ENCODE measurements at places on chromosomes 1 and 21.

GRCh38 chr1:43841321-43842174, 92.1 kb upstream of the ARTN start:
- H3K27ac ChIP-seq: no peak overlapping the region
- H3K4me3 ChIP-seq: no peak overlapping the region
- H3K4me1 ChIP-seq: peaks cover under 1% of the 10 kb centered on the region
- no peak for DNase-seq
- H3K36me3 ChIP-seq: no peaks in the 10 kb centered on the region
- H3K27me3 ChIP-seq: no peaks in the 10 kb centered on the region

DNA sequence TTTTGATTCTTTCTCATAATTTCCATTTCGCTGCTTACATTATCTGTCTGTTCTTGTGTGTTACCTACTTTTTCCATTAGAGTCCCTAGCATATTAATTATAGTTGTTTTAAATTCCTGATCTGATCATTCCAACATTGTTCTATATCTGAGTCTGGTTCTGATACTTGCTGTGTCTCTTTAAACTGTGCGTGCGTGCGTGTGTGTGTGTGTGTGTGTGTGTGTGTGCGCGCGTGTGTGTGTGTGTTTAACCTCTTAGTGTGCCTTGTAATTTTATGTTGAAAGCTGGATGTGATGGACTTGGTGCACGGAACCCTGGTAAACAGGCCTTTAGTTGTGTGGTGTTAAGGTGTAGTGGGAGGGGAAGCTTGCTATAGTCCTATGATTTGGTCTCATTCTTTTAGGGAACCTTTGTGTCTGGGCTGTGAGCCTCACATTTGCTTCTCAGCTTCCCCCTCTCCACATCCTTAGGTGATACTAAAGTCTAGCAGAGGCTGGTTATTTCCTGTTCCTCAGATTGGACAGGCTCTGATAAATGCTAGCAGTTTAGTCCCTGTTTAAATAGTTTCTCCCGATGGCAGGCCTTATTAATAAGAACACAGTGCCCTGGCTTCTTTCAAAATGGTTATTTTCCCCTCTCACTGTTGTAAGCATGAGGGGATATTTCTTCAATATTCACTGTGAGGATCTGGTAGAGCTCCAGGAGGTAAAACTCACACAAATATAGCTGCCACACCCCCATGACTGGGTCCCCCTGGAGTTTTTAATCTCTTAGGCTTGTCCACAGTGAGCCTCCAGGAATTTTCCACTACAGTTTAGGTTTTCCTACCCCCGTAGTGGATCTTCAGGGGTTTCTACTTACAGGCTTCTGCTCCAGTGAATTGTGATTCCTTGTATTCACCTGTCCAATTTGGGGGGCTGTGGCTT, 118.3 kb downstream of the GALNT2 start:
- peaks cover 16% of the 10 kb centered on the region for H3K4me1 ChIP-seq
- no peak overlapping the region for H3K27ac ChIP-seq
- no peak for DNase-seq
- H3K27me3 ChIP-seq: no peaks in the 10 kb centered on the region
- H3K4me3 ChIP-seq: no peak overlapping the region
- H3K36me3 ChIP-seq: no peaks in the 10 kb centered on the region

- no peak overlapping the region for H3K27ac ChIP-seq
- H3K27me3 ChIP-seq: no peaks in the 10 kb centered on the region
- DNase-seq: no peak
- H3K36me3 ChIP-seq: no peaks in the 10 kb centered on the region
Observed at GRCh38 chr1:185645162-185645640, 89.0 kb upstream of the HMCN1 start.

- no peaks in the 10 kb centered on the region for H3K36me3 ChIP-seq
- DNase-seq: peak; percentile 69
- no peak overlapping the region for H3K27ac ChIP-seq
Observed at GRCh38 chr1:210143465-210144062, 89.0 kb upstream of the SERTAD4 start.

DNA sequence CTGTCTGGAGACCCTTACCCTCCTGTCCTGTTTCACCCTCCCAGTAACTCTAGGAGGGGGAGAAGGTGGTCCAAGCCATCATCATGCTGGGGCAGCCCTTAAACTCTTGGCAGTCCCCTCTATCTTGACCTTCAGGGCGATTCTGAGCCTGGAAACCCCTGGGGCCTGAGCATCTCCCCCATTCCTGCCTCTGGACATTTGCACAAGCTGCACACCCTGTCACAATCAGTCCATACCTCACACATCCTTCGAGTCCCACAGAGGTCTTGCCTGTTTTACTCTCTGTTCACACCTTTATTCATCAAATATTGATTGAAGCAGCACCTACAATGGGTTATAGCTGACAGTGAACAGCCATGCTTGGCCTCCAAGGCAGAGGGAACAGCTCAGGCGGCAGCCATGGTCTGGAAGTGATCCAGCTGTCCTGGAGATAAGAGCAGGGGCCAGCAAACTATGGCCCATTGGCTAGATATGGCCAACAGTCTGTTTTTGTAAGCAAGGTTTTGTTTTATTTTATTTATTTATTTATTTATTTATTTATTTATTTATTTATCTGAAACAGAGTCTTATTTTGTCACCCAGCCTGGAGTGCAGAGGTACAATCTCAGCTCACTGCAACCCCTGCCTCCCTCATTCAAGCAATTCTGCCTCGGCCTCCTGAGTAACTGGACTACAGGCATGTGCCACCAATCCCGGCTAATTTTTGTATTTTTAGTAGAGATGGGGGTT, 7.1 kb upstream of the FAM131C start:
- no peak overlapping the region for H3K27ac ChIP-seq
- H3K4me3 ChIP-seq: no peak overlapping the region

DNA sequence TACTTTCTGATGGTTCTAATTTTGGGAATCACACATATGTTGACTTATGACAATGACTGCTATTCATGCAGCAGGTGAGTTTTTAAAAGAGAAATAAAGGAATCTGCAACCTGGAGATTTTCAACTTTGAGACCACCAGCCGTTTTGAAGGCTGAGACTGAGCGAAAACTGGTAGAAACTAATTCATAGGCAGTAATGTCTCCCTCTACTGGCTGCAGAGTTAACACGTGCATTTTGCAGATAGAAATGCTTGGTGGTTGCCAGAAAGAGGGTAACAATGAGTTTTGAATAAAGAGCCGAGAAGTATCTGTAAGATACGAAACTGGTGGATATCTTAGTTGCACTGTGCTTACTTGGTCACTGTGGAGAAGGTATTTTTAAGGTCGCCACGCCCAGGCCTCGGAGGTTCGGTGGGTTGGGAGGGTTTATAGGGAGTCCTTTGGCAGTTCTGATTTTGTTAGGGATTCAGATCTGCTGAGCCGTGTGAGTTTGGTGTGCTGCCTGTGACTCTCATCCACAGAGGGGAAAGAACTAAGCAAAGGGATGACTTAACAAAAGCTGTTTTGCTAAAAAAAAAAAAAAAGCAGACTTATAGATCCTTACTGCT, 83.0 kb downstream of the RYR2 start:
- no peaks in the 10 kb centered on the region for H3K27me3 ChIP-seq
- H3K4me1 ChIP-seq: no peaks in the 10 kb centered on the region
- DNase-seq: no peak
- no peaks in the 10 kb centered on the region for H3K36me3 ChIP-seq

- no peaks in the 10 kb centered on the region for H3K36me3 ChIP-seq
- no peak overlapping the region for H3K27ac ChIP-seq
- H3K4me3 ChIP-seq: no peak overlapping the region
- no peaks in the 10 kb centered on the region for H3K27me3 ChIP-seq
- no peak for DNase-seq
Observed at GRCh38 chr21:38758501-38759214, 47.1 kb upstream of the ETS2 start.

DNA sequence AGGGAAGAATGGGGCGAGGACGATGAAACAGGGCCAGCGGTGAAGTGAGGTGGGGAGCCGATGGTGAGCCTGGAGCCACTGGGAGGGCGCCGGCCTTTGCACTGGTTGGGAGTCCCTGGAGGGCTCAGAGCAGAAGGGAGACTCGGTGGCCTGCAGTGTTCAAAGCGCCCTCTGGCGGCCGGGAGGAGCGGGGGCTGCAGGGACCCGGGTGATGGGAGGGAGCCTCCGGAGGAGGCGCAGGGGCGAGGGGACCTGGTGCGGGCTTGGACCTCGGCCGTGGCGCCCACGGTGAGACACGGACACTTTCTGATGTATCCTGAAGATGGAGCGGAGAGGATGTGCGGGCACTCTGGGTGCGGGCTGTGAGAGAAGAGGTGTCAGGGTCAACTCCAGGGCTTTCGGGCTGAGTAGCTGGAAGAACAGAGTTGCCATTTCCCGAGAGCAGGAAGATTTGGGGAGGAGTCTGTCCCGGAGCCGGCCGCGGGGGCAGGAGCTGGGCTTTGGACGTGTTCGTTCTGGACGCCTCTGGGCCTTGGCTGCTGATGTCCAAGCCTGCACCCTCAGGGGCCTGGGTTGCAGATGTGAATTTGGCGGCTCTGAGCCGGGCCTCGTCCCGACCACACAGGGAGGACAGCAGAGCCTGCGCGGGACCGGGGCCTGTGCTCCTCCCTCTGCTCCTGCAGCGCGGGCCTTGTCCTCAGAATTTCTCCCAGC, 29.7 kb downstream of the HEYL start:
- no peak overlapping the region for H3K27ac ChIP-seq
- no peak overlapping the region for H3K4me3 ChIP-seq
- no peaks in the 10 kb centered on the region for H3K36me3 ChIP-seq

GRCh38 chr1:65330021-65330420, 20.7 kb downstream of the DNAJC6 start:
- no peak overlapping the region for H3K4me3 ChIP-seq
- no peak for DNase-seq
- no peaks in the 10 kb centered on the region for H3K4me1 ChIP-seq
- no peaks in the 10 kb centered on the region for H3K27me3 ChIP-seq
- no peak overlapping the region for H3K27ac ChIP-seq
- no peaks in the 10 kb centered on the region for H3K36me3 ChIP-seq

DNA sequence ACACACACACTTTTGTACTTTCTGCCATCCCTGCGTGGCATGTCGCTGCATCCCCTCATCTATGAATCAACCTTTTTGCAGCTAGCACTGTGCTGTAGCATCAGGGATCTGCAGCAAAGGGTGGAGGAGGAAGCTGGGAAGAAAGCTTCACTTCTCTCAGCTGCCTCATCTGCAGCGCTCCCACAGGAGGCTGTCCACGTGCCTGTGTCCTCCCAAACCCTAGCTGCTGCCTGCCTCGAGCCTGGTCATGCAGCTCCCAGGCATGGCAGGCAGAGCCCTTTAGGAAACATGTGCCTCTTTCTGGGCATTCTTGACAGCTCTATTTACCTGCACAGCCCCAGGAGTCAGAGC, 262.1 kb upstream of the SGIP1 start:
- no peaks in the 10 kb centered on the region for H3K36me3 ChIP-seq
- DNase-seq: peak; percentile 67
- H3K27me3 ChIP-seq: no peaks in the 10 kb centered on the region
- peak overlapping the region; percentile 50 for H3K4me3 ChIP-seq
- peaks cover 72% of the 10 kb centered on the region for H3K4me1 ChIP-seq

DNA sequence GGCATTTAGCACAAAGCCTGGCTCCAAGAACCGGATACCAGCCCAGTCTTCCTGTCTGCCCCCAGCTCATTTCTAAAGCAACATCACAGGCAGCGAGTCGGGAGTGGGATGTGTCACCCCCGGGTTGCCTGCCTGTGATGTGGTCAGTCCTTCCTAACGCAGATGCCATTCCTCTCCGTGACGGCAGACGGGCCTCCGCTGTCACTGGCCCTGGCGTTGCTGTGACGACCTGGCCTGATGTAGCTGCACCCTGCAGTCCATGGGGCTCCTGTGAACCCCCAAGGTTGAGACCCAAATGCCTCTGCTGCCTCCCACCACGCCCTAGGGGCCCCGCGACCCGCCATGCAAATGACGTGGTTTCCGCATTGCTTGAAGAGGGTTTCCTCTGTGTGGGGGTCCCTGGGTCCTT, 12.3 kb downstream of the TNFRSF1B start:
- H3K4me3 ChIP-seq: no peak overlapping the region
- no peak for DNase-seq
- peak overlapping the region; percentile 58 for H3K27ac ChIP-seq
- no peaks in the 10 kb centered on the region for H3K27me3 ChIP-seq

GRCh38 chr1:29607236-29607635, 370.9 kb downstream of the PTPRU start:
- H3K27ac ChIP-seq: no peak overlapping the region
- peaks cover 12% of the 10 kb centered on the region for H3K27me3 ChIP-seq
- DNase-seq: no peak
- H3K36me3 ChIP-seq: no peaks in the 10 kb centered on the region

- no peaks in the 10 kb centered on the region for H3K36me3 ChIP-seq
- DNase-seq: no peak
- H3K27ac ChIP-seq: no peak overlapping the region
- no peak overlapping the region for H3K4me3 ChIP-seq
Observed at GRCh38 chr1:154768456-154769125, 101.5 kb downstream of the KCNN3 start.

DNA sequence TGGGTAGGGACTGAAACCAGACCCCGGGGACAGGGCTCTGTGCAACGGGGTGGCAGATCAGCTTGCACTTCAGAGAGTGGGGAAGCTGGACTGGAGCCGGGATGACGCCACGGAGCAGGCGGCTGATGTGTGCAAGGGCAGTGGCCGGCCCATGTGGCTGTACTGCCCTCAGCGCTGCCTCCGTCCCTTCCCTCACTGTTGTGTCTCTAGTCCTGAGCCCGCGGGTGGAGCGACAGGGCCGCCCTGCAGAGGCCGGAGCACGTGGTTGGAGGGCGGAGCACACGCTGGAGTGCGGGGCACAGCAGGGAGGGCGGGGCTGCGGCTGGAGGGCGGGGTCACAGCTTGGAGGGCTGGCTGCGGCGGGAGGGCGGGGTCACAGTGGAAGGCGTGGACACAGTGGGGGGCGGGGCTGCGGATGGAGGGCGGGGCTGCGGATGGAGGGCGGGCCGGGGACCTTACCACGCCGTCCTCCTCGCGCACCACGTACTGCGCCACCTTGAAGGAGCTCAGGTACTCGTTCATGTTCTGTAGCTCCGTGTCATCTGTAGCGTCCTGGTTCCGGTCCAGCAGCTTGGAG, 52.4 kb downstream of the CHD5 start:
- peak; percentile 85 for DNase-seq
- H3K4me1 ChIP-seq: peaks cover 2% of the 10 kb centered on the region
- peak overlapping the region; percentile 43 for H3K4me3 ChIP-seq
- peaks cover 4% of the 10 kb centered on the region for H3K27me3 ChIP-seq
- H3K36me3 ChIP-seq: no peaks in the 10 kb centered on the region

DNA sequence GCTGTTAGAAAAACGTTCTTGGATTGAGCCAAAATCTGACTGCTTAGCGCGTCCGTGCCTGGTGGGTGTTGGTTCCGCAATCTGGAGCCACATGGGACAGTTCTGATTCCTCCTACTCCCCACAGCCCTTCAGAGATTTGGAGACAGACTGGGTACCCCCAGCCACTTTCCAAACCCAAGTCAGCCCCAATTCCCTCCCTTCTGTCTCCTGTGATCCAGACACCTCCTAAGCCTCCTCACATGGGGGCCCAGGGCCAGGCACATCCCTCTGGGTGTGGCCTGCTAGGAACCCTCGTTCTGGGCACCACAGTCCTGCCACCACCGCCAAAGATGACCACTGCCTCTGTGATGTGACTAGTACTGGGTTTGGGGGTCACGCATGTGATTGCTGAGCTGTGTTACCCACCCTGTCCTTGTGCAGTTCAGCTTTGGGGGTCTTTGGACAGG, 4.8 kb downstream of the PLA2G5 start:
- no peaks in the 10 kb centered on the region for H3K27me3 ChIP-seq
- H3K36me3 ChIP-seq: no peaks in the 10 kb centered on the region
- peaks cover 5% of the 10 kb centered on the region for H3K4me1 ChIP-seq
- no peak overlapping the region for H3K27ac ChIP-seq
